ENCODE measurements at places on chromosomes 5 and 9.

- DNase-seq = no peak
Measured at GRCh38 chr5:170478306-170478705, 25.5 kb upstream of the KCNIP1 start.

DNA sequence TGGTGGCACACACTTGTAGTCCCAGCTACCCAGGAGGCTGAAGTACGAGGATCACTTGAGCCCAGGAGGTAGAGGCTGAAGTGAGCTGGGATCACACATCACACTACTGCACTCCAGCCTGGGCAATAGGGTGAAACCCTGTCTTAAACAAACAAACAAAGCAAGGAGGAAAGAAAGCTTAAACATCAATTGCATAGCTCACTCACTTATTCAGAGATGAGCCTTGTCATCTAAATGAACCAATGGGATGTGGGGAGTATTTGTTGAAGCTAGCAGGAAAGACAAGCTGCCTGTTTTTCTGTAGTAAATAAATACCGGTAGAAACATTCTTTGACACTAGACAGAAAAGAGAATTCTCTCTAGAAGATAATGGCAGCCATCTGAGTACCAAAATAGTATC is 161.0 kb upstream of the SLC12A2 start:
- no peak for DNase-seq

GRCh38 chr5:152864991-152865390 is 459.9 kb upstream of the NMUR2 start:
- no peak for DNase-seq

GRCh38 chr5:18466731-18467130 is 832.5 kb downstream of the TAF11L14 start:
- DNase-seq = no peak

DNA sequence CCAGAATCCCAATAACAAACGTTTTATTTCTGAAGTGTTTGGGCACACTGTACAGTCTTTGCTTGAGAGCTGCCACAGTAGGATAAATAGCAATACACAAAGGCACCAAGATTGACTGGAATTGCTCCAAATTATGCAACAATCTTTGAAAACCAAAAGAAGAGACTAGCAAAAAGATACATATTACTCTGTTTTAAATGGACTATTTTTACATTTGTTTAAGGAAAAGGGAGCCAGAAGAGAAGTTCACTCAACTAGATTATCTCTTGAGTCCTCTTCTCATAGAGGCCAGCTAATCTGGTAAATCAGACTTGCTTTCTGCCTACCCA is 385.0 kb upstream of the SLC30A5 start:
- DNase-seq = no peak

DNA sequence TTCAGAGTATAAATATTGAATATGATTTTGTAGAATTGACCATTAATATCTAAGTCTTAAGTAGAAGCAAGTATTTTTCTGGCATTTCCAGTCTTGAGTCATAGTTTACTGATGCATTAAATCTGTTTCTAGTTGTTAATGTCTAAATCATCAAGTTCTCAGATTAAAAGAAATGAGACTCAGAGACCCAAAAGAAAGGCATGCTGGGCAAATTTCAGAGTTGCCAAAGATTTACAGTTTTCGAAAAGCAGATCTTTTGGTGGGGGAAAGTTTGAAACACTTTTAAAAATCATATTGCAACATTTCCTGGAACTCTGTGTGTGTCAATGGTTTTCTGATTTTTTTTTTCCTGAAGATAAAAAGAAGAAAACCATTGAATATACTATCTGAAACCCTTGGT is 60.9 kb downstream of the ANKRD55 start:
- no peak for DNase-seq

DNA sequence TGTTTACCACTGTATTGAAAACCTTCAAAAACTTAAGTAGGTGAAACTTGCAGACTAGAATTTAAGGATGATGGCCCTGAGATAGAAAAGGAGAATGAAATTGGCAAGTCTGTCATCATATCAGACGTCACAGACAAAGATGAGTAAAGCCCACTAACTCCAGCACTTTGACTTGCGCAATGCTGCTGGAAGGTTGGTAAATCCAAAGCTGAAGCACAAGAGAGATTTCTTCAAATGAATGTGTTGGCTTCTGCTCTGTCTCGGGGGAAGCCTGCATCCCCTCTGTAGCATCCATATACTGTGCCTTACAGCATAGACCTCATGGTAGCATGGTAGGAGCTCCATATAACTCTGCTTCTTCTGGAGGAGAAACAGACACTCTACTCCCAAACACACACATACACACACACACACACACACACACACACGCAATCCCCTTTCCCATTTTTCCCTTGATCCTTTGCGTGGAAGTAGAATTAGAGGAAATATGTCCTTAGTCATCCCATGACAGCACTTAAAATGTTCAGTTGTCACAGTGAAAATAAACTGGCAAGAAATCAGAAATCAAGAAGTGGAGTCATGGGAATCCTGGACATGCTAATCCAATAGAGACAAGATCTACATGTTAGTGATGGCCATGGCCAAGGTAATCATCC is 241.5 kb downstream of the NR3C1 start:
- peak; percentile 88 for DNase-seq

GRCh38 chr5:24433555-24433954 is 211.2 kb downstream of the CDH10 start:
- no peak for DNase-seq

GRCh38 chr5:43386960-43387362 is 25.2 kb downstream of the CCL28 start:
- no peak for DNase-seq

DNA sequence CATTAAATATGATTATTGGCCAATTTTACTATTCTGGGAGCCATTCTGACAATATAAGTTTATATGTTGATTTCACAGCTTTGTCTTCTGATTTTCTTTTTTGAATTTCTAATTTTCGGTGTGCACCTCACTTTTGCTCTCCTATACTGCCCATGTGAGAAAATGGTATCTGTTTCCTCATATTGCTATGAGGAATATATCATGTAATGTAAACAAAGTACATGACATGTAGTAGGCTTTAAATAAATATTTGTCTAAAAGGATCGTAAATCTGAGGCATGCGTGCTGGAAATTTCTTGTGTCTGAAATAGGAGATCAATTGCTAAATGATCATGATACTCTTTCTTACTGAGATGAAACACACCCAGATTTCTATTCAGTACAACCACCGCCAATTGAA is 119.9 kb downstream of the ZDHHC21 start:
- DNase-seq = no peak

- peak; percentile 74 for DNase-seq
Measured at GRCh38 chr9:133226219-133227171, 17.4 kb upstream of the OBP2B start.

DNA sequence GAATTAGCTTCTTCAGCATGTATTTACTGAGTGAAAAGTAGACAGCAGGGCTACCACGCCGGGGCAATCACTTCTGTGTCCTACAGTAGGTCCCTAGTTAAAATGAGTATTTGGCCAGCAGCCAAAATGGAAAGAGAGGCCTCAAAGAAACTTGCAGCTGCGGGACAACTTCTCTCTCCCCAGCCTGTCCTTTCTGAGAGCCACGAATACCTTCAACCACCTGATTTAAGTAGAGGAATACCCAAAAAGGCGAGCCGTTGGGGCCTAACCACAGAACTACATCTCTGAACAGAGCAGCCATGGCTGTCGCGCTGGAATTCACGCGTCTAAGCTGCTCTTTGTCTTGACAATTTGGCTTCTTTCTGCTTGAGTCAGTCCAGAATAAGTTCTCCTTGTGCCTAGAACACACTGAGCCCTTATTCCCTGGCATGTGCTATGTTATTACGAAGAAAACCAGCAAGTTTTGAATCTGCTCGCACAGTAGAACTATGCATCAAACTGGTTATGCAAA is 43.8 kb upstream of the GOLPH3 start:
- no peak for DNase-seq

GRCh38 chr5:151547364-151547763 is 43.8 kb downstream of the FAT2 start:
- no peak for DNase-seq

- no peak for DNase-seq
Measured at GRCh38 chr9:13330396-13331004, 51.0 kb upstream of the MPDZ start.

DNA sequence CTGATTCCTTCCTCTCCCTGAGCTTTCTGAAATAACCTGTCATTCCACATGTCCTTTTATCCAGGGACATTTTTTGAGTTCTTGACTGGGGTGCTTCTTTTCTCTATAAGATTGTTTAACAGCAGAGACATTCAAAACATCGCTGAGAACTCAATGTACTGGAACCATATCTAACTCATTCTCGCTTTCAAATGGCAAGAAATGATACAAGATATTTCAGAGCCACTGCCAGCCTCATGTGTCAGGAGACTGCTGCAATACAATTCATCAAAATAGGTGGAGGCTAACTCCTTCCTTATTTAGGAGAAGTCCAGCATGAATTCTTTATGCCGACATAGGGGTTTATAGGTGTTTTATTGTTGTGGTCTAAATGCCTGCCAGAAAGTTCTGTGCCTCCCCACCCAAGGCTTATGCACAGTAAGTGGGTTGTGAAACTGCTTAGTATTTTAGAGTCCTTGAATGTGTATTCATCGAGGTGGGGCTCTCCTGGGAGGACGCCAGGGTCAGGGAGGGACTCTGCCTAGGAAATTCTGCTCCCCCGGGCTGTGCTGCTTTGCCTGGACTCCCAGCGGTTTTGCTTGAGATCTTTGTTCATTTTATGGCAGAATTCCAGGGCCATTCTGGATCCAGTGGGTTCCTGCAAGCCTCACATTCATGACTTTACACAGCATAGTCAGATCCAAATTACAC is 53.9 kb downstream of the ZNF474 start:
- peak; percentile 88 for DNase-seq

DNA sequence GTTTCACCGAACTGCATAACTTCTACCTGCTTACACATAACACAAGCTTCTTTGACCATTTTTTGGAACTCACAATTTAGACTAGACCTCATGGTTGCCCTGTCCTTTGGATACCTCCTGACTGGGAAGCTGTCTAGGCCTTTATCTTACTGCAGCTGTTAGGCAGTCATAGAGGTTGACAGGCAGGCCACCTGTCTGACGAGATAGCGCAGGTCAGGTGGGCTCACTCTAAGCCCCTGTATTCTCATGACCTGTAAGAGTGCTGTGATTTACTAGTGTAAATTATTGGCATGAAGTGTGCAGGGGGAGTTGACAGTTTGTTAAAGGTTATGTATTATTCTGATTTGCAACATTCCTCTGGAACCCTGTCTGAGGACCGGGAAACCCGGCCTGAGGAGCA is 29.0 kb downstream of the SLC22A4 start:
- DNase-seq = no peak

GRCh38 chr9:27528886-27529315 is 713 bp downstream of the MOB3B start:
- peak; percentile 89 for DNase-seq

GRCh38 chr9:98410185-98410697 is 154.8 kb upstream of the TBC1D2 start:
- DNase-seq = no peak

- no peak for DNase-seq
Measured at GRCh38 chr9:129351642-129352145, 173.6 kb upstream of the IER5L start.
